Renal pelvis (tissue), 12 donors: ENCODE measurements at places on chromosomes 1 and 21.

GRCh38 chr1:182122913-182123260 is 61.4 kb upstream of the ZNF648 start:
- no peak for DNase-seq

- DNase-seq: peak; percentile 72
Observed at GRCh38 chr21:25568246-25568645, 39.0 kb downstream of the MRPL39 start.

DNA sequence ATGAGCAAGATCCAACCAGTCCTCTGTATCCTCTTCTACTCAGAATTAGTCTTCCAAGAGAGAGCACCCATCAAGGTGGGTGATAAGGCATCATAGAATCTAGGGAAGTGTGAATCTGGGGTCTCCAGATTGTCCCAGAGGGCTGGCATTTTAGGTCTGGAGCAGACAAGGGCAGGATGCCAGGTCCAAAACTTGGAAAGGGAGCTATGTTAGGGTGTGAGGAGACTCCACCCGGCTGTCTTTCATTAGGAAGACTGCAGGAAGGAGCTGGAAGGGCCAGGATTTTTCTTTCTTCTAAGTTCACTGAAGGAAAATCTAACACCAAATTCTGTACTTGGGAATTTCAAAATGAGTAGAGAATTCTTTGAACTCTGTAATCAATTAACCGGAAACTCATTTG is 86.1 kb upstream of the BMP8A start:
- no peak for DNase-seq

DNA sequence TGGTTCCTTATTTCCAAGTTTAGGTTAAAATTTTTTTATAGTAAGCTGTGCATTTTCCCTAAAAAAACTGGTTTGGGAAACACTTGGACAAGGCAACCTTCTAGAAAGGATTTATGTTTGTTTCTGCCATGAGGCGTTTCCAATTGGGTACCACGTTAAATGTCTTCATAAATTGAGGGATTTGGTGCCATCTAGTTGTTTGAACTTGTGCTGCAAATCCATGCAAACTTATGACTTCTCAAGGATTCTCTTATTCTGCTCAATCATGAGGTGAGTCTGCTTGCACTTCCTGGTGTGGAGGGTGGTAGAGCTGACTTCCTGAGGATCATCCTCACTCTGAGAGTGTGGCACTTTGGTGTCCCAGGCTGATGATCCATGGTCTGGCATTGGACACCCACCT is 123.3 kb downstream of the PCNX2 start:
- no peak for DNase-seq

DNA sequence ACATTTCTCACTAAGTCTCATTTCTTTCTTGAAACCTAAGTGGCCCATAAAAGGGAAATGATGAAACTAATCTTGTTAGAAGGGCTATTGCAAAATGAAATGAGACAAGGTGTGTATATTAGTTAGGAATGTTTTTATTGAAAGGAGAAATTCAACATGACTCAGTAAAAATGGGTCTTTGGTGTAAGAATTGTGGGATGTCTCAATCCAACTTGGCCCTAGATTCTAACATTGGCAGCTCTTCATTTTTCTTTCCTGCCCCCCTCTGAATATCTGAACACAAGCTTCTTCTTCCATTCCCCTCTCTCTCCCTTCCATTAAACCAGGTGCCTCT is 26.8 kb upstream of the TARBP1 start:
- no peak for DNase-seq

DNA sequence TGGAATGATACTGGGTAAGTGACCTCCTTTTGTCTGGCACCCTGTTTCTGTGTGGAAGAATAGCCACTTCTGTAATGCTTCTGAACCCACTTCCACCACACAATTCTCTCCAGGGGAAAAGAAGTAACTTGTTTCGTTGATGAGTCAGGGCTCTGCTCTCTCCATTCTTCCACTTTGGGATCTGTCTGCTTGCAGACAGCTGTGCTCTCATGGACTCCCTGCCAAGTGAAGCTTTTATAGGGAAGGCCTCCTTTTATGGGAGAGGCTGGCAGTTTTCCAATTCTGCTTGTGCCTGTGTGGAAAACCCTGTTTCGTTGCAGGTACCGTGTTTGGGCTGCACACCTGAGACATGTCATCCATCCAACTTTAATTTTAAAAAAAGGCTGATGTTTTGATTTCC is 130.7 kb downstream of the GIPC2 start:
- DNase-seq: no peak
